ENCODE measurements at places on chromosomes 1 and 21.
A peak's percentile ranks its signal among the peaks of the same experiment; 100 is the strongest.

- DNase-seq: peak; percentile 91
Measured at GRCh38 chr1:33007190-33008050, 29.3 kb downstream of the AK2 start.

DNA sequence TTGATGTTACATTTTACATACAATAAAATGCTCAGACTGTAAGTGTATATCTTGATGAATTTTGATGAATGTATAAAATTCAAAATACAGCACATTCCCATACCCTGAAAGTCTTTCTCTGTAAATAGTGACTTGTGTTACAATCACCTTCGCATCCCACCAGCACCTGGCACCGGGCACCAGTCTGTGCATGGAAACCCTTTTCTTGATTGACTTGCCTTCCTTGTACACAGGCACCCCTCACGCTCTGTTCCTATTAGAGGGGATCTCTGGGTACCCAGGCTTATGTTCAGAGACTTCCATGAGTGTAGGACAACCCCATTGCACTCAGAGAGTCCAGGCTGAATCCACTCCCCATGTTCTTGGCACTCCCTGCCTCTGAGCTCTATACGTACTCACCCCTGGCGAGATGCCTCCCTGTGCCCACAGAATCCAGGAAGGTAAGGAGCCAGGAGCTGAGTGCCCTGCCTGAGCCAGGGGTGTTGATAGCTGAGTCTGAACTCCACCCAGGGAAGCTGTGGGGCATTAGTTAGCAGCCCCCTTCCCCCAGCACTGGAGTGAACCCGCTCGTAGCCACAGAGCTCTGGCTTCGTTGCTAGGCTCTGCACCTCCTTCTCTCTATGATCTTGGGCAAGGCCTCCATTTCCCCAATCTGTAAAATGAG, 22.5 kb upstream of the PKP1 start:
- no peak for DNase-seq

GRCh38 chr21:46082963-46083790, 14.7 kb upstream of the COL6A2 start:
- no peak for DNase-seq

- no peak for DNase-seq
Measured at GRCh38 chr1:228156941-228157728, 7.4 kb downstream of the GJC2 start.

- no peak for DNase-seq
Measured at GRCh38 chr21:42376338-42376982, 10.1 kb upstream of the TFF1 start.
